Type B pancreatic cell (in vitro differentiated cells): ENCODE measurements at places on chromosomes 5 and 9.
A peak's percentile ranks its signal among the peaks of the same experiment; 100 is the strongest.

GRCh38 chr9:115743709-115744605 is 409.6 kb upstream of the PAPPA start:
- no peak for DNase-seq

- DNase-seq: no peak
Observed at GRCh38 chr9:98607152-98607551, 101.6 kb downstream of the GABBR2 start.

DNA sequence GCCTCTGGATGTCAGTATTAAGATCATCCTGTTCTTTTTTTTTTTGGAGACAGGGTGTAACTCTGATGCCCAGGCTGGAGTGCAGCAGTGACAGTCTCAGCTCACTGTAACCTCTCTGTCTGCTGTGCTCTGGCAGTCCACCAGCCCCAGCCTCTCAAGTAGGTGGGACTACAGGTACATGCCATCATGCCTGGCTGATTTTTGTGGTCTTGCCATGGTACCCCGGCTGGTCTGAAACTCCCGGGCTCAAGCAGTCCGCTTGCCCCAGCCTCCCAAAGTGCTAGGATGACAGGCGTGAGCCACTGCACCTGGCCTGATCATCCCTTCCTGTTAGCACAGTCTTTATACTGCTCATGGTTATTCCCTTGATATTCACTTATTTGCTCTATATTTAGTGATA is 3.5 kb downstream of the KDM4C start:
- DNase-seq: no peak

GRCh38 chr9:72905514-72906480 is 47.1 kb downstream of the ALDH1A1 start:
- no peak for DNase-seq

GRCh38 chr5:141392429-141393198 is at the start of gene PCDHGA8:
Gene PCDHGA8 (plus strand): TSS chr5:141392633. CDS start chr5:141392814, 181 bp downstream.
- DNase-seq: no peak

DNA sequence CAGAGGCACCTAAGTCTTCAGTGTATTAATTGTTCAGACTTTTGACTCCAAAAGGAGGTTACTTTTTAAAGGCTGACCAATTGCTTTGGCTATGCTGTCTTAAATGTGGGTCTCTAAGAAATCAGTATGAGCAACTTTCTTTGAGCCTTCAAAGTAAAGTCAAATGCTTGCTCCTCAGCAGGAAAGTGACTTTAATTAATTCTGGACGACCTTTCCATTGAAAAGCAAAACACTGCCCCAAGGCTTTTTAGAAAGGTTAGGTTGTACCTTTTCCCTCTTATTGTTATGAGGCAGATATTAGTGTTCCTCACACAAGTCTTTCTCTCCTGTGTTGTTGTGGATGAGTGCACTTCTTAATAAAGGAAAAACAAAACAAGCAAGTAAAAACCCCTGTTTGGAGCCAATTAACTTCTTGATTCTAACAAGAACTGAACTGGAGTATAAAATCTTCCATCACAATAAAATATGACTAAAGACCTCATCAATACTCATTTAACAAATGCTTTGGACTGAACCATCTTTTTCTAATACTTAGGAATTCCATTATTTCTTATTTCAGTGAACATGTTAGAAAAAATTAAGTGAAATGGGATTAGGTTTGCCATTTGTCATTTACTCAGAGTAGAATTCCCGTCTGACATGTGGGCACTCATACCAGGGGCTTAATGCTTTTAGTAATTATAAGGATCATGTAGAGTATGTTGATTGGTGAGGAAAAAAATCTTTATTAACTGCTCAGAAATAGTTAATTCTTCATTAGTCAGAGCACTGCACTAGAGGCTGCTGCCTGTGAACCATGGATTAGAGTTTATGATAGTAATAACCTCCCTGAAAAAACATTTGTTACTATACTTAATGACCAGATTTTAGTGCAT is 159.1 kb upstream of the ZNF608 start:
- DNase-seq: no peak

DNA sequence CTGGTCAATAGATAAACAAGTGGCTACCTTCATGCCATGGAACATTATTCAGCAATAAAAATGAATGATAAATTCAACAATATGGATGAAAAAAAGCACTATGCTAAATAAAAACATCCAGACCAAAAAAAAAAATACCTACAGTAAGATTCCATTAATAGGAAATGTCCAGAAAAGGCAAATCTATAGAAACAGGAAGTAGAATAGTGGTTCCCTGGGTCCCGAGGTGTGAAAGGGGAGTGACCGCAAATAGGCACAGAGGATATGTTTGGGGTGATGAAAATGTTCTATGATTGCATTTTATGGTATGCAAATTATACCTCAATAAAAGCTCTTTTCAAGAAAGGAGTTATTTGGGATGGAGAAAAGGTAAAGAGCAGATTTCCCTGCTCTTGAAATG is 3.6 kb upstream of the GPR151 start:
- DNase-seq: no peak

GRCh38 chr5:38749861-38750260 is 96.0 kb upstream of the OSMR start:
- DNase-seq: no peak

GRCh38 chr5:116209166-116209565 is 124.3 kb downstream of the COMMD10 start:
- DNase-seq: no peak

- DNase-seq: no peak
Observed at GRCh38 chr9:136886610-136887597, 588 bp downstream of the TRAF2 start.

DNA sequence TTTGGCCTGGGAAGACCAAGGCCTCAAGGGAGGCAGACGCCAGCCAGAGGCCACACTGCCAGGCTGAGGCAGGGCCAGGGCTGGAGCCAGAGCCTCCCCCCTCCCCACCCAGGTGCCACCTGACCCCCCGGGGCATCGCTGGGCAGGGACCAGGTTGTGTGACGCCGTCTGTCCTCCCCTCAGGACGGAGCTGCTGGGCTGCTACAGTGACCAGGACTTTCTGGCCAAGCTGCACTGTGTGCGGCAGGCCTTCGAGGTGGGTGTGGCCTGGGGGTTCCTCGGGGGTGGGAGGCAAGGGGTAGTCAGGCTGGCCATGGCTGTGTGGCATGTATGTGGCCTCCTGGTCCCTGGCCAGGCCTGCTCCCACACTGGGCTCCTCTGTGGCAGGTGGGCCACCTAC is 17.9 kb upstream of the DOLPP1 start:
- no peak for DNase-seq

GRCh38 chr5:115775999-115776398 is 40.5 kb downstream of the CDO1 start:
- no peak for DNase-seq

DNA sequence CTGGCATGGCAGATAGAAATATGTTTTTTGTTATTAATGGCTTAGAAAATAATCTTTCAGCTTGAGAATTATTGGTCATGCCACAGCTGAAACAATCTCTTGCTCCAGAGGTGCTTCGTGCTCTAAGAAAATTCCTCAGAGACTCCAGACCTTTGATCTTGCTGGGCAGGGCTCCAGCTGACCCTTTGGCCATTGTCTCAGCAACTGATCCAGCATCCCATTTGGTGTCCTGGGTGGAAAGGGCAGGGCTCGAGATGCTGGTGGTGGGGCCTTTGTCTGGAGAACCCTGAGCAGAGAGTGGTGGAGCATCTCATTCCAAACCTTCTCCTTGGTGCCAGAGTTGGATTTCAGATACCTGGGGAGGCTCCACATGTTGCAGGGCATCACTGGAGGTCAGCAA is 43.2 kb upstream of the PIK3R1 start:
- no peak for DNase-seq

GRCh38 chr5:66511491-66511890 is 84.7 kb upstream of the MAST4 start:
- no peak for DNase-seq

GRCh38 chr9:131534721-131535237 is 3.7 kb upstream of the UCK1 start:
- DNase-seq: no peak

- no peak for DNase-seq
Observed at GRCh38 chr5:122615146-122615545, 159.7 kb upstream of the SNX2 start.

DNA sequence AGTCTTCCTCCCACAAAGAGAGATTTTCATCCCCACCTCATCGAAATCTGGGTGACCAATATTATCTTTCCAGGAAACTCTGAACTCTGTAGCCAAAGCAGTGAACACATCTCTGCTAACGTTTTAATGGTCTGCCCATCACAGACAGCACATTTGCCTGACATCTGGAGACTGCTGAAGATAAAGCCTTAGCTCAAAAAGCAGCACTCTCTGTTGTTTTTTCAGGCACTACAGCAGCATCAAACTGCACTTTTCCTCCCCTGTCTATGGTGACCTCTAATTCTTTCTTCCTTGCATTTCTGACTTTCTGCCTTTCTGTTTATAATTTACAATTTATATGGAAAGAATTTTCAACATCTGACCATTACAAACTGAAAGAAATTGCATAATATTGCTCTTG is 66.8 kb downstream of the RAB3C start:
- DNase-seq: no peak

DNA sequence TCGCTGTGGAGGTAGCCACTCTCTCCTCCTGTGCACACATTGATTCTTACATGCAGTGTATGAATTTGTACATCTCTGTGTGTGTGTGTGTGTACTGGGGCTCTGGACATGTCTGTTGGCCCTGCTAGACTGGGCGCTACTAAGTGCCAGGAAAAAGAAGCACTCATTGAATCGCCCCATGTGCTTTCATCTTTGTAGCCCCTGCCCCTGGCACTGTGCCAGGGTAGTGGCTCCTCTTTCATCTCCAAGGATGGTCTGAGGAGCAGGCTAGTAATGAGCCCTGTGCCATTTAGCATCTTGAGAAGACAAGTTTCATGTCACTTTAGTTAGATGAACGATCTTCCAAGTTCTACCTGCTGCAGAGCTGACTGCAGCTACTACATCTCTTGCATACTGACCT is 34.4 kb upstream of the EQTN start:
- no peak for DNase-seq

GRCh38 chr9:882416-882924 is 41.0 kb downstream of the DMRT1 start:
- DNase-seq: no peak

DNA sequence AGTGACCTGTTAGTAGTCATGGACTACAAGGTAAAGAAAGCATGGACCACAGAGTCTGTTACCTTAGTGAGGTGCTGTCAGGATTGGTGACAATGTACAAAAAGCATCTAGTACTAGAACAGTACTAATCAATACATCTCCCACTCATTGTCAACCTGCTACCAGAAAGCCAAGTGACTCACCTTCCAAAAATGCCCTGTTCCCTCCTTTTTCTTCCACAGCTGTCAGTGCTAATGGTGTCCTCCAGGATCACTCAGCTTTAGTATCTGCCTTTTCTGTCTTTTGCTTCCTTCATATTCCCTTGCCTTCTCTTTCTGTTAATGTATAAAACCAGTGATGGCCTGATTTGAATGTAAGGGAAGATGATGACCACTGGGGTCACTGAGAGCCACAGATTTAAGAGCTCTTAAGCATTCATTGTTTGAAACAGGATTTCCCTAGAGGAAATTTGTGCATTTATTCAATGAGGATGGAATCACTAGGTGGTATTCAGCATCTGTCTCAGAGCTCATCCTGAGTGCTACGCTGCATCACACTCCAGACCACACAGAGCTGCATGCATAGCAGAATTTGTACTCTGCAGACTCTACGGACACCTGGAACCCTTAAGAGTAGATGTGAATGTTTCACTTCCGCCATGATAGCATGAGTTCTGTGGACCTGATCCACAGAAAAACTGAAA is 71.0 kb downstream of the SV2C start:
- no peak for DNase-seq

DNA sequence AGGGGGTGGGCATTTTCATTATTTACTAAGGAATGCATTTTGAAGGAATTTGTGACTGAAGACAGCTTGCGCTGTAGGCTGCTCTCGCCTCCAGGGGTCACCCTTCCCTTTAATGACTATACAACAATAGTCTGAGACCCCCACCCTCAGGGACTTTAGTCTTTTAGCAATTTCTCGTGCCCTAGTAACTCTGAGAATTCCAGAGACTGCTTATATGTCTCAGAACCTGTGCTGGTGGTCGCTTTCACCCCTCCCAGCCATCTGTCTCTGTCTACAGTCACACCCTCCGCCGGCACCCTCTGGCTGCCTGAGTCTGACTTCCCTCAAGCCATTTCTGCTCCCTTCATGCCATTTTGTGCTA is 671.4 kb downstream of the NR2F1-AS1 start:
- no peak for DNase-seq

DNA sequence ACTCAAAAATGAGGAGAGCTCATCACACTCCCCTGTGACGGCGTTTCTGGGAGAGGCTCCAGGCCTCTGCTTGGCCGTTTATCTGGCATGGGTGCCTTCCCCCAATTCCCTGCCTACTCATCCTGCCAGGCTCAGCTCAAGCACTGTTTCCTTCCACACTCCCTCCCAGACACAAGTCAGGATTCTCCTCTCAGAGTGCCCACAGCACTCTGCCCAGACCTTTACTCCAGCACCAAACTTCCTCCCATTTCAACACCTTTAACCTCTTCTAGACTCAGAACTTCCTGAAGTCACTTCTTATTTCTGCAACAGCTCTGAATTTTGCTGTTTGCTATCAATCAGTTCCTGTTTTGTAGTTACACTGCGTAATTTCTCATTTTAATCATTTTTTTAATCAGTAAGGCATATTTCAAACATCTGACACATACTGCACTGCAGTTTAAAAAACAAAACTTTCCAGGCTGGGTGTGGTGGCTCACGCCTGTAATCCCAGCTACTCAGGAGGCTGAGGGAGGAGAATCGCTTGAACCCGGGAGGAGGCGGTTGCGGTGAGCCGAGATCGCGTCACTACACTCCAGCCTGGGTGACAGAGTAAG is 16.0 kb downstream of the TRMO start:
- no peak for DNase-seq

DNA sequence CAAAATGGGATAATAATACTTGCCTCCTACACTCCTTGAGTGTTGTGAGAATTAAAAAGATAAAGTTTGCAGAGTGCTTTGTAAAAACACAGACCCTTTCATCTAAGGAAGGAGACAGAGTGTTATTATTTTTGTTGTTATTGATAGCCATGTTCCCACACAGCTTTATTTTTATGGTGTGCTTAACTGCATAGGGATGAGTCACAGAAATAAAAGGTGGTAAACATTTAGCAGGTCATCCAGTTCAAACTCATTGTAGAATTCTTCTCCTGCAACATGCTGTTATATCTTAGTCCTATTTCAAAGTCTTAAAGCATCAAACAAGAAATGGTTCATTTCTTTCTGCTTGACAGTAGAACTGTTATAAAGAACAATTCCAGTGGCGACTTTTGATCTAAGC is 367.5 kb upstream of the ACTBL2 start:
- DNase-seq: no peak

- DNase-seq: no peak
Observed at GRCh38 chr9:135165003-135165711, 77.7 kb downstream of the OLFM1 start.

DNA sequence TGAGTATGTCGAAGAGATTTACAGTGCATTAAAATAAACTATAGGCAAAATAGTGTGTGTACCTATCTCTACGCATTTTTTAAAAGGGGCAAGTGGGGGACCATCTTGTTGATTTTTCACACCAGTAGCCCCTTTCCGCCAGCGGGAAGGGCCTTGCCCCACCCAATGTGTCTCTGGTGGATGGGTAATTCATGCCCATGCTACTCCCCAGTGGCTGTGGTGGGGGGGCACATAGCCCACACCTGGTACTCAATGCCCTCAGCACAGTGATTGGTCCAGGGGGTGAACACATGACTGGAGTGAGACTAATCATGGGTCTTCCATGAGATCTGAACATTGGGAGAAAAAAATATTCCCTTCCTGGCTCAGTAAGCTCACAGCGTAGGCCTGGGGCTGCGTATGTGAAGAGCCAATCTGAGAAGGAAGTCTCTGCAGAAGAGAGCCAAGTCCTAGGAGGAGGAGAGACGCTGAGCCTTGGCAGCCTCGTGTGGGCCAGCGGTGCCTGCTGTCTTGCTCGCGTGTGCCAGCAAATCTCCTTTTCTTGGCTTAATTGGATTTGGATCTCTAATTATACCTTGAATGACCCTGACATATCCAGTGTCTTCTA is 103.4 kb downstream of the ADAMTS2 start:
- DNase-seq: peak; percentile 37
